ENCODE measurements at places on chromosomes 4 and X. TPM values are rescaled to one million over a fixed set of nuclear protein-coding genes. Genes with fewer than 3 reads are reported as not detected.

- H3K4me3 ChIP-seq = peak overlapping the region; percentile 89
- H3K27ac ChIP-seq = peak overlapping the region; percentile 95
- H3K4me1 ChIP-seq = peaks cover 73% of the 10 kb centered on the region
- no peaks in the 10 kb centered on the region for H3K27me3 ChIP-seq
- H3K36me3 ChIP-seq = peaks cover 25% of the 10 kb centered on the region
- no peak for DNase-seq
These were observed 56.9 kb upstream of the TADA2B start for GRCh38 chr4:6986072-6986780.

DNA sequence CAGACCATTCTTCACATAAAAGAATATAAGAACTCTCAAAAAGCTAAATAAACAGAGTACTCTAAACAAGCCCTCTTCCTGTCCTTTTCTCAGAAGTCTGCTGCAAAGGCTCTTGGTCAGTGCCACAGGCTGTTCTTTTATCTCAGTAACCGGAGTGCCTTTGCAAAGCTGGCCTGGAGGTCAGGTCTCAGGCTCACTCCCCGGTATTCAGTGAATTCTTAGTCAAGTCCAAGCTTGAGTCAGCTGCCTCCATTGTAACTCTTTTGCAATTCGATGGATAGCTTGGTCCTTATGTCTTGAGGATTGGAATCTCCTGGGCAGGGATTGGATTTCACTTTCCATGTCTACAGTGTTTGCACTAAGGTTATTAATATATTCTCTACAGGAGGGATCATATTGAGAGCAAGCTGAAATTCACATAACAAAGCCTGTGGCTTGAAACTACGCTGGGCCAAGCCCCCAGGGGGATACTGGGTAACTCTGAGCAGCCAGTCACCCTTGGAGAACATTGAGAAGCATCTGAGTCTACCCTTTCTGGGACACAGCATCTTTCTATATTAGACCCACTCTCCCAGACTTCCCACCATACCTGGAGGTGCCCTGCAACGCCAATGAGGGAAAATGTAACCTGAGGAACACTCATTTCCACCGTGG lies 10.0 kb upstream of the HS6ST2 start:
- no peak overlapping the region for H3K4me3 ChIP-seq
- H3K36me3 ChIP-seq = no peaks in the 10 kb centered on the region
- no peaks in the 10 kb centered on the region for H3K4me1 ChIP-seq
- H3K27me3 ChIP-seq = peaks cover 15% of the 10 kb centered on the region

DNA sequence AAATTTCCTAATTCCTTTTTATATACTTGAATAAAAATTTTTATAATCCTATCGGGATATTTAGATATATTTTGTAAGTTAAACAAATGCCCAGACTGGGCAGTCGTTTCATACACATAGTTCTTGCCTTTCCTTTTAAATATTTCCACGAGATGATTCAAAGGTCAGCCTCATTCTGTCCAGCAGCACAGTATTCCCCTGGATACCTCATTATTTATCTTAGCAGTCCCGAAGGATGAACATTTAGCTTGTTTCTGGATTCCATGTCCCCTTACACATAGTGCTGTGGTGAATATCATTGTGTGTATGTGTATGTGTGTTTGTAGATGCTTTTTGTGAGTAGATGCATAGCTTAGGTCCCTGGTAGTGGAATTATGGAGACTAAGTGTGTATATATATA lies 38.3 kb downstream of the RAPGEF2 start:
- DNase-seq = no peak
- H3K36me3 ChIP-seq = peaks cover 5% of the 10 kb centered on the region
- no peak overlapping the region for H3K4me3 ChIP-seq
- no peaks in the 10 kb centered on the region for H3K27me3 ChIP-seq

DNA sequence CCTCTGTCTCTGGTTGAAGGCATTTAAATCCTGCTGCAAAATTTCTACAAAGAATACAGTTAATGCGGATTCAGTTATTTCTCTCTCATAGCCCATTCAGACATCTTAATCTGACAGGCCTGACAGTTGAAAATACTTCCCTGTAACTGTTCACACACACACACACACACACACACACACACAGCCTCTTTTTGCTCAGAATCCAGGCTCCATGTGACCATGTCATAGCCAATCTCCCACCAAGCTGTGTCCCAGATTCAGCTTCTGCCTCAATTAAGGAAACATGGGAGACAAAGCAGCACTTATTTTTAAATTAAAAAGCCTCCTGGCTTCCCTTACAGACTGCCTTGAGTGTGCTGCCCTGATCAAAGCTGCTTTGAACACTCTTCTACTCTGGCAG lies 49.3 kb upstream of the EFHC2 start:
- H3K4me3 ChIP-seq = no peak overlapping the region
- no peak for DNase-seq
- H3K36me3 ChIP-seq = no peaks in the 10 kb centered on the region
- H3K27ac ChIP-seq = no peak overlapping the region

Gene ZNF81
- total RNA-seq = 8.0 TPM

- no peaks in the 10 kb centered on the region for H3K36me3 ChIP-seq
- no peaks in the 10 kb centered on the region for H3K4me1 ChIP-seq
- DNase-seq = no peak
- no peak overlapping the region for H3K27ac ChIP-seq
These were observed 379.5 kb upstream of the FGF13 start for GRCh38 chrX:139091066-139091465.

DNA sequence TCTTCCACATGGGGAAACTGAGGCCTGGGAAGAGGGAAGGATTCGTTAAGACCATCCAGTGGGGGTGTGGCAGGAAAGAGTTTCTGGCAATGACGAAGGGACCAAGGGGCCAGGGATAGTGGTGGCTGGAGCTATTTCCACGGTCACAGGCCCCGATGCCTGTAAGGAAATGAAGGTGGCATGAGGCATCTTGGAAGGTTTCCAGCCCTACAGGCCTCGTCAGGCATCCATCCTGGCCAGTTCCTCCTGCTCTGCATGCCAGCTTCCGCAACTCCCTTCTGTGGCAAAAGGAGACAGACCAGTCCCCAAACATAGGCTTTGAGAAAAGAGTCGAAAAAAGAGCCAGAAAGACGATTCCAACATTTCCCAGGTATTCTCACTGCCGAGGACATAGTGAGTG lies 9.2 kb upstream of the C4orf50 start:
- no peak overlapping the region for H3K4me3 ChIP-seq
- no peak for DNase-seq
- H3K27me3 ChIP-seq = no peaks in the 10 kb centered on the region
- no peaks in the 10 kb centered on the region for H3K36me3 ChIP-seq
- H3K27ac ChIP-seq = no peak overlapping the region
- no peaks in the 10 kb centered on the region for H3K4me1 ChIP-seq

DNA sequence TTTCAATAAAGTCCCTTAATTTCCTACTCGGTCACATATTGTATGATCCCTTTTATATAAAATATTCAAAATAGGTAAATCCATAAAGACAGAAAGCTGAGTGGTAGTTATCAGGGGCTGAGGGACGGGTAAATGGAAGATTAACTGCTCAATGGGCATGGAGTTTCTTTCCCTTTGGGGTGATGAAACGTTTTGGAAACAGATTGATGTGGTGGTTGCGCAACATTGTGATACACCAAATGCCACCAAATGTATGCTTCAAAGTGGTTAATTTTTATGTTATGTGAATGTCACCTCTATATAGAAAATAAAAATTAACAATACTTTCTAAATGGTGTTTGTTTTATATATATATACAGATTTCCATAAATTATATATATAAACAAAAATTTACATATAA lies 15.0 kb upstream of the MAOB start:
- no peaks in the 10 kb centered on the region for H3K4me1 ChIP-seq
- DNase-seq = no peak
- no peak overlapping the region for H3K4me3 ChIP-seq
- no peaks in the 10 kb centered on the region for H3K27me3 ChIP-seq
- H3K27ac ChIP-seq = no peak overlapping the region

Gene CITED1
- total RNA-seq = not detected

DNA sequence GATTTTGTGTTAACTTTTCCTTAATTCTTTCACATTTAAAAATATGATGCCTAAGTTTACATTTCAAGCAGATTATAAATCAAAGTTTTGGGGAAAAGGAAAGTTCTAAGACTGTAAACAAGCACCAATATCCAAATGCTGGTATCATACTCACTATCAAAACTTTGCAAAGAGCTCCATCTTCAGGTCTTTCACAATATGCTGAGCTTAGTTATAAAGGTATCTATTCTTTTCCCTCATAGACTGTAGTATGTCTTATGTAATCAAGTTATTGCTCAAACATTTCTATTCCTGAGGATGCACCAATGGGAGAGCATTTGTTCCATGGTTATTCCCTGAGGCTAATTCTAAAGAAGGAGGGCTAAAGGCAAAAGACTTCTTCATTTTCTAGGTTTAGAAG lies 207.9 kb upstream of the FAM241A start:
- H3K4me1 ChIP-seq = no peaks in the 10 kb centered on the region
- DNase-seq = no peak
- no peak overlapping the region for H3K4me3 ChIP-seq

DNA sequence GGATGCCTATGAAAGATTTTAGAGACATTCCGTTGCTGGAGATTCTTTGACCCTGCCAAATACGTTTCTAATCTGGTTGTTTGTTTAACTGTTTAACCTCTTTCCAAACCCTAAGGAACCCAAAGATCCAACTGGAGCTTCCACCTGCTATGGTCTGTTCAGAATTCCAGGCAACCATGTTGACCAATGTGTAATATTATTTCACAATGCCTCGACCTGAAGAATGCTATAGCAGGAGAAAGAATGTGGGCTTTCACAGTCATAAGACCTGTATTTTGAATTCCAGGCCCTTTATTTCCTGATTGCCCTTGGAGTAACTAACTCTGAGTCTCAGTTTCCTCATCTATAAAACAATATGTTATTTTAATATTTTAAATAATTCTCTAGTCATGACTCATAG lies 90.8 kb downstream of the COL25A1 start:
- DNase-seq = no peak
- H3K4me1 ChIP-seq = no peaks in the 10 kb centered on the region
- H3K36me3 ChIP-seq = no peaks in the 10 kb centered on the region
- H3K27me3 ChIP-seq = peaks cover 14% of the 10 kb centered on the region
- H3K27ac ChIP-seq = no peak overlapping the region

- no peak overlapping the region for H3K27ac ChIP-seq
- no peak overlapping the region for H3K4me3 ChIP-seq
- no peaks in the 10 kb centered on the region for H3K27me3 ChIP-seq
- H3K4me1 ChIP-seq = no peaks in the 10 kb centered on the region
- H3K36me3 ChIP-seq = no peaks in the 10 kb centered on the region
- DNase-seq = no peak
These were observed 320.5 kb upstream of the IGFBP7 start for GRCh38 chr4:57430726-57431125.

DNA sequence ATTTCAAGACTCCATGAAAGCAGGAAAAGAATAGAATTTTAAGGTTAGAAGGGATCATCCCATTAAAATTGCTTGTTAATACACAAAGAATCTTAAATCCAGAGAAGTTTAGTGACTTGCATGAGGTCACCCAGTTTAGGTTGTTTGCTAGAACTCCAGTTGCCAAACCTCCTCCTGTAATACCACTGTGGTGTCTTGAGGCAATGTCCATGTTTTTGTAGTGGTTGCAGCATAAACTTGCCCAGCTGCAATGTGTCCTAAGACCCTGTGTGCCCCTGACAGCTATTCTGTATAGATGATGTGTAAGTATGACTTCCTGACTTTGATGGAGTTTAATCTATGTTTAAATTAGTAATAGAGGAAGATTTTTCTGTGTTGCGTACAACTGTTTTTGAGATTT lies 6.3 kb downstream of the SFRP2 start:
- H3K27ac ChIP-seq = no peak overlapping the region
- DNase-seq = no peak
- H3K4me1 ChIP-seq = no peaks in the 10 kb centered on the region
- no peak overlapping the region for H3K4me3 ChIP-seq

- H3K4me3 ChIP-seq = no peak overlapping the region
- no peak overlapping the region for H3K27ac ChIP-seq
- H3K4me1 ChIP-seq = peaks cover 30% of the 10 kb centered on the region
- peaks cover 3% of the 10 kb centered on the region for H3K36me3 ChIP-seq
- no peak for DNase-seq
These were observed 5.9 kb downstream of the ODAPH start for GRCh38 chr4:75561789-75562188.

GRCh38 chr4:155745984-155746383 lies 12.8 kb upstream of the GUCY1B1 start:
- H3K4me3 ChIP-seq = no peak overlapping the region
- no peaks in the 10 kb centered on the region for H3K4me1 ChIP-seq
- no peaks in the 10 kb centered on the region for H3K36me3 ChIP-seq
- no peak for DNase-seq

- H3K4me3 ChIP-seq = no peak overlapping the region
- H3K27me3 ChIP-seq = peaks cover 14% of the 10 kb centered on the region
- H3K36me3 ChIP-seq = no peaks in the 10 kb centered on the region
- H3K27ac ChIP-seq = no peak overlapping the region
These were observed 80.5 kb upstream of the HELT start for GRCh38 chr4:184937745-184938144.

DNA sequence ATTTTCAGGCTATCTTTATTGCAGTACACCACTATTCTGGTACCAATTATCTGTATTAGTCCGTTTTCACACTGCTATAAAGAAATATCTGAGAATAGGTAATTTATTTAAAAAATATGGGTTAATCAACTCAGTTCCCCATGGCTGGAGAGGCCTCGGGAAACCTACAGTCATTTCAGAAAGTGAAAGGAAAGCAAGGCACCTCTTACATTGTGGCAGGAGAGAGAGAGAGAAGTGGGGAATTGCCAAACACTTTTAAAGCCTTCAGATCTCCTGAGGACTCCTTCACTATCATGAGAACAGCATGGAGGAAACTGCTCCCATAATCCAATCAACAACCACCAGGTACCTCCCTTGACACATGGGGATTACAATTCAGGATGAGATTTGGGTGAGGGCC lies 54.7 kb downstream of the AMER1 start:
- H3K4me1 ChIP-seq = no peaks in the 10 kb centered on the region
- no peak overlapping the region for H3K4me3 ChIP-seq
- DNase-seq = no peak
- no peaks in the 10 kb centered on the region for H3K36me3 ChIP-seq

DNA sequence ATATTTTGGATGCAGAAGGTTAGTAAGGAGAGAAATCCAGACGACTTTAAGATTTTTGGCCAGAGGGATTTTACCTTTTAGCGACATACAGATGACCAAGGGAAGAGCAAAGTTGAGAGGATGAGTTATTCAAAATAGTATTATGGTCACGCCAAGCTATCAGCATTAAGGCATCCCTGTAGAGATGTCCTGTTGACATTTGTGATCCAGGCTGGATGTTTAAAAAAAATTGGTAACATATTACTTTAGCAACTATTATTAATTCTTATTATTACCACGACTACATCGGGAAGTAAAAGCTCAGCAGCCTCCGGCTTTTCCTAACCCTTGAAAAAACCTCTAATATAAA lies 562 bp upstream of the OSTC start:
- no peak for DNase-seq
- H3K4me1 ChIP-seq = peaks cover 39% of the 10 kb centered on the region
- peaks cover 16% of the 10 kb centered on the region for H3K36me3 ChIP-seq
- peak overlapping the region; percentile 92 for H3K4me3 ChIP-seq

DNA sequence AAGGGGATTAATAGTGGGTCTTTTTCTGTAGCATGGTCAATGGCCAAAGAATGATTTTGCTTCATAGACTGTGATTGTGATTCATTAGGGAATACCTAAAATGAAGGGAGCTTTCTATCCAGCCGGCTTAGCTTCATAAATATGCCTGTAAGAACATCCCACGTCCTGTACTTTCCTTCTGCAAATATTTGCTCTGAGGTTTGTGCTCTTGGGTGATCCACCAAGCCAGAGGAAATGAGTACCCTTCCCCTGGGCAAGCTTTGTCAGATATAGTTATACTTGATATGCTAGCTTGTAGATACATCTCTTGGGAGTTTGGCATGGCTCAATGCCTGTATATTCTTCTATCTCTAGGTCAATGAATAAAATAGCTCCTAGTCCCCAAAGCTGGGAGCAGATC lies 28.2 kb upstream of the SPARCL1 start:
- peaks cover 31% of the 10 kb centered on the region for H3K4me1 ChIP-seq
- H3K27me3 ChIP-seq = no peaks in the 10 kb centered on the region
- no peak overlapping the region for H3K27ac ChIP-seq
- H3K4me3 ChIP-seq = no peak overlapping the region
- H3K36me3 ChIP-seq = peaks cover 5% of the 10 kb centered on the region

Measured in activated CD4-positive, alpha-beta memory T cell treated with anti-CD3 and anti-CD28 coated beads, Interleukin-2, amount 10 ng/mL, durations not matched to agents 7 days and 5 days (primary cell).